ENCODE measurements at places on chromosomes 11 and 22.

DNA sequence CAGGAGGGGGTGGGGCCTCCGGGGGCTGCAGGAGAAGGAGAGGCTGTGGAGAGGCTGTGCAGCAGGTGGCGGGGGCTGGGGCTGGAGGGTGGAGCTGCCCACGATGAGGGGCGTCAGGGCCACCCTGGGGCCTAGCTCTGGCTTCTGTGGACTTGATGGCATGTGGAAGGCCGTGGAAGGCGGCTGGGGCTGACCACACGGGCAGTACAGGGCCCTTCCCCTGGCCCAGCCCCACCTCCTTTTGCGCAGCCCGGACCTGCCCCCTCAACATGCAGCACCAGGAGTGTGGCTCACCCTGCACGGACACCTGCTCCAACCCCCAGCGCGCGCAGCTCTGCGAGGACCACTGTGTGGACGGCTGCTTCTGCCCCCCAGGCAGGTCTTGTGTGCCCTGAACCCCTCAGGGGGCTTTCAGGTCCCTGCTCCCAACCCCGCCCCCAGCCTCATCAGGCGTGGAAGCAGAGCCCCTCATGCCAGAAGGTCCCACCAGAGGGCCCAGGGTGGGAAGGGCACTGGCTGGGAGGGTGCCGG lies 6.1 kb downstream of the MUC5B start:
- H3K36me3 ChIP-seq: no peaks in the 10 kb centered on the region
- no peaks in the 10 kb centered on the region for H3K27me3 ChIP-seq
- H3K27ac ChIP-seq: no peak overlapping the region
- DNase-seq: no peak
- no peak overlapping the region for H3K4me3 ChIP-seq

DNA sequence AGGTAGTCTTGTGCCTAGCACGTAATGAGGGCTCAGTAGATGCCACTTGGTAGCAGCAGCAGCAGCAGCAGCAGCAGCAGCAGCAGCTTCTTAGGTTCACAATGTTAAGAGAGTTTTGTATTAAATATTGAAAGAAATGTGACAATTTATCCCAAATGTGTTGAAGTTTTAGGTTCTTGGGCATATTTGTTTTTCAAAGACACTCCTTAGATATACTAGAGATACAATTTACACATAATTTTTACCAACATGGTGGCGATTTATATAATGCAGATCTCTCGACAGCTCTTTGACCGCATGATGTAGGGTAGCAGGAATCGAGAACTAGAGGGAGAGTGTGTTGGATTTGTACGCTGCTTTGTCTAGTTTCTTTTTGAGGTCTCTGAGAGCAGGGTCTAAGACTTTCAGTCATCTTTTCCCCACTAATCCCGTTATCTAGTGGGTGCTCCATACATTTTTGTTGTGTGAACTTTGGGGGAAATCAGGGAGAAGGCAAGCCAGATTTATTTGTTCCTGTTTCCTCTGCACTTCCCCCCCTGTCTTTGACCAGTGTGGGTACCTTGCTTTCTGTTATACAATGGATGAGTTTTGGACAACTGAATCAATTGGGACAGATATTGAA lies 1.4 kb downstream of the FDX1 start:
- peaks cover 42% of the 10 kb centered on the region for H3K4me1 ChIP-seq
- DNase-seq: no peak
- H3K4me3 ChIP-seq: peak overlapping the region; percentile 98
- H3K27ac ChIP-seq: peak overlapping the region; percentile 96

- H3K4me1 ChIP-seq: peaks cover 7% of the 10 kb centered on the region
- H3K27me3 ChIP-seq: no peaks in the 10 kb centered on the region
- H3K4me3 ChIP-seq: no peak overlapping the region
- no peak overlapping the region for H3K27ac ChIP-seq
- peaks cover 3% of the 10 kb centered on the region for H3K36me3 ChIP-seq
- DNase-seq: no peak
These were observed 95.6 kb downstream of the CD44 start for GRCh38 chr11:35234460-35235156.

DNA sequence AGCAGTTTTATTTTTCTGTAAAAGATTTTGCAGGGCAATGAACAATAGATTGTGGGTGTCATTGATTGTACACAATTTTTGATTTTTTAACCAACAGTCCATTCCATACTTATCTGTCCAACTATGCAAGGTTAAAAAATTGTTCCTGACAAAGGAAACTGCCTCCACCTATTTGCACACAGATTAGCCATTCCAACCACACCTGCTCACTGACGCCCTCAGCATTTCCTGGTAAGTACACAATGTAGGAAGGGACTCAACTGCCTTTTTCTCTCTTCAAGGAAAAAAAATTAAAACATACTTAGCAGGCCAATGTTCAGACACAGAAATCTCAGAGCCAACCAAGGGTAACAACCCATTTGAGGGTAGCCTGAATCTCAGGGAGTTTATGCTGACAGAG lies 4.3 kb upstream of the FUT4 start:
- no peak overlapping the region for H3K4me3 ChIP-seq
- H3K36me3 ChIP-seq: no peaks in the 10 kb centered on the region
- no peak for DNase-seq
- peaks cover 10% of the 10 kb centered on the region for H3K27me3 ChIP-seq
- H3K4me1 ChIP-seq: peaks cover 10% of the 10 kb centered on the region
- no peak overlapping the region for H3K27ac ChIP-seq

GRCh38 chr11:43922295-43922648 lies 20.2 kb upstream of the C11orf96 start:
- H3K27ac ChIP-seq: no peak overlapping the region
- no peak for DNase-seq
- H3K4me1 ChIP-seq: peaks cover 21% of the 10 kb centered on the region
- no peaks in the 10 kb centered on the region for H3K27me3 ChIP-seq

GRCh38 chr11:66489636-66490035 lies 9.4 kb downstream of the DPP3 start:
- no peak overlapping the region for H3K4me3 ChIP-seq
- H3K36me3 ChIP-seq: peaks cover 6% of the 10 kb centered on the region
- H3K4me1 ChIP-seq: no peaks in the 10 kb centered on the region
- no peak for DNase-seq
- H3K27ac ChIP-seq: no peak overlapping the region

GRCh38 chr11:72439455-72439854 lies 5.1 kb upstream of the CLPB start:
- DNase-seq: no peak
- no peaks in the 10 kb centered on the region for H3K36me3 ChIP-seq
- H3K27ac ChIP-seq: no peak overlapping the region
- peaks cover 2% of the 10 kb centered on the region for H3K27me3 ChIP-seq

DNA sequence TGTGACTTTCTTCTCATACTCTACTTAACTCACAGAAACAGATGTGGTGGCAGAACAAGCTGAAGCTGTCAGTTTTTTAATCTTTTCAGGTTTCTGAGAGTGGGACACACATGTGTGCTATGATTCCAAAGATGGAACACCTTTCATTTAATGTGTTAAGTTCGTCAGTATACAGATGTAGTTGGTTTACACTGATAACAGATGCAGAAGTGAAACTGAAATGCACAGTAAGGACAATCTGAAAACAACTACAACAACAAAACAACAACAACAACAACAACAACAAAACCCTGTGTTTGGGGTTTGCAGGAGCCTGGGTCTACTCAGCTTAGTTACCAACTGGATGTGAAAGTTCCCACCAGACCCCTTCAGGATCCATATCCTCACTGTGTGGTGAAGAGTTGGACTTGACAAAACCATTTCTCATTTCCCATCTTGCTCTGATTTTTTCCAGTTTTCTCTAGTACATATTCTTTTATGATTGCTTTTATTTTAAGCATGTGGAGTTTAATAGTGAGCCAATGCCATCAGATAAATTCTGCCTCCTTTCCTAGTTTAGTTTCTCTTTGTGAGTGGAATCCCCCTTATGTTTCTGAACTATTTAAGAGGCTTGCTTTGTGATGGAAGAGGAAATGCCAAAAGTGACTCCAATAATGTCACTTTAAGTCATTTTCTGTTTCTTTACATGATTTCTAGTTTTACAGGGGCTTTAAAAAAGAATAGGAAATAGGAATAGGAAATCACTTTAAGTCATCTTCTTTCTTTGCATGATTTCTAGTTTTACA lies 47.8 kb downstream of the ARHGAP42 start:
- H3K4me1 ChIP-seq: peaks cover 45% of the 10 kb centered on the region
- H3K36me3 ChIP-seq: peaks cover 3% of the 10 kb centered on the region
- no peaks in the 10 kb centered on the region for H3K27me3 ChIP-seq
- DNase-seq: no peak
- no peak overlapping the region for H3K27ac ChIP-seq

- H3K4me1 ChIP-seq: peaks cover 6% of the 10 kb centered on the region
- H3K27me3 ChIP-seq: peaks cover 5% of the 10 kb centered on the region
- H3K4me3 ChIP-seq: no peak overlapping the region
- DNase-seq: no peak
- peak overlapping the region; percentile 19 for H3K27ac ChIP-seq
- H3K36me3 ChIP-seq: no peaks in the 10 kb centered on the region
These were observed 104.5 kb downstream of the CHST1 start for GRCh38 chr11:45560913-45561281.

DNA sequence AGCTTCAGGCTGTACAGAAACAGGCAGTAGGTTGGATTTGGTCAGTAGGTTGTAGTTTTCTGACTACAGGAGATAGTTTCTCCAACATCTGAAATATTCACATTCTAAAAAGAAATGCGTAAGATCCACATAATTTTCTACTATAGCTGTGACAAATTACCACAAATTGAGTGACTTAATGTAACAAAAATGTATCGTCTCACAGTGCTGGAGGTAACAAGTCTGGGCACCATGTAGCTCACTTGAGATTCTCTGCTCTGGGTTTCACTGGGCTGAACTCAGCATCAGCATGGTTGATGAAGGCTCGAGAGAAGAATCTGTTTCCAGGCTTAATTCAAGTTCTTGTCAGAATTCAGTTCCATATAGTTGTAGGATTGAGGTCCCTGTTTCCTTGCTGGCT lies 350.9 kb upstream of the CCDC179 start:
- H3K4me1 ChIP-seq: no peaks in the 10 kb centered on the region
- no peak overlapping the region for H3K27ac ChIP-seq
- no peak for DNase-seq

- no peak for DNase-seq
- H3K27ac ChIP-seq: no peak overlapping the region
- peaks cover 29% of the 10 kb centered on the region for H3K36me3 ChIP-seq
- H3K4me3 ChIP-seq: no peak overlapping the region
These were observed 113.6 kb downstream of the DYNC2H1 start for GRCh38 chr11:103222806-103223205.

DNA sequence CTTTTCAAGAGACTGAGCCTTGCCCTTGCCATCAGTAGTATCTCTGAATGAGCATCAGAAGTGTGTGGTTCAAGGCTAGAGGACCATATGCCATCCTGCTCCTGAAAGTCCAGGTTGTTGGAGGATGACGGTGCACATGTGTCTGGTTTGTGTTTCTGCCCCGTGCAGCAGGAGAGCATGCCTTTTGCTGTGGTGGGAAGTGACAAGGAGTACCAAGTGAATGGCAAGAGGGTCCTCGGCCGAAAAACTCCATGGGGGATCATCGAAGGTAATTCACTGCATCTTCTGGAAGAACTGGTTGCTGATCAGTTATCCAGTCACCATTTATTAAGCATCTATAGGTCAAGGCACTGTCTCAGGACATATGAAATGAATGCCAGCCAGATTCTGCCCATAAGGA lies 6.1 kb upstream of the WBP2NL start:
- no peak overlapping the region for H3K4me3 ChIP-seq
- no peaks in the 10 kb centered on the region for H3K4me1 ChIP-seq
- no peaks in the 10 kb centered on the region for H3K27me3 ChIP-seq
- no peak for DNase-seq
- H3K36me3 ChIP-seq: peaks cover 18% of the 10 kb centered on the region

DNA sequence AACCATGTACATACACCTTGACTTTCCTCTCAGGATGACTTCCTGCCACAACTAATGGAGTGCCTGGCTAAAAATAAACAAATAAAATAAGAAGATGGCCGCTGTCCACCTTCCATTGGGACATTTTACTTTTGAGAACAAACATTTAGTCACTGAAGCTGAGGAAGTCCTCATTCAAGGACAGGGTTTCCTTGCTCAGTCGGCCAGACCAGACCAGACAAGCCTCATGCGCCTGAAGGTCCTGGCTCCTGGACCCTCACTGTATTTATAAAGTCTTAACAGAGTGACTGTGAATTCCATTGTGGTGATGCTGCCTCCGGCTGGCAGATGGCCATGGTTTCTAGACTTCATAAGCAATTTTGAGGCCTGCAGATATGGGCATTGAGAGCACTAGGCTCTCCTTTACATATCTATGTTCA lies 114.5 kb downstream of the MAML2 start:
- DNase-seq: no peak
- no peaks in the 10 kb centered on the region for H3K27me3 ChIP-seq
- peaks cover 7% of the 10 kb centered on the region for H3K36me3 ChIP-seq
- no peak overlapping the region for H3K4me3 ChIP-seq
- H3K27ac ChIP-seq: no peak overlapping the region

DNA sequence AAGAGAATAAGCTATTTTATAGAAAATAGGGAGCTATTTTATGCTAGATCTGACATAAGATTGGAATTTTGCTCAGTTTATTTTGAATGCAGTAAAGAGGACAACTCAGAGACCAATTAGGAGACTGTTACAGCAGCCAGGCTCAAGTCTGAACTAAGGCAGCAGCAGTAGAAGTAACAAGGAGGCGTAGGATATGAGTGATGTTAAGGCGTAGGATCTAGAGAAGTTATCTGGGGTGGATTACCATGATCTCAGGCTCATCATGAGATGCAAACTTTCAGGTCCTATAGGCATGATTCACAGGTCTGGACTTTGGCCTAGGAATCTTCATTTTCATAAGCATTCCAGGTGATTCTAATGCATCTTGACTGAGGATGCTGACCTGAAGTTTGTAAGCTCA lies 108.9 kb upstream of the BLID start:
- H3K27me3 ChIP-seq: no peaks in the 10 kb centered on the region
- H3K4me3 ChIP-seq: no peak overlapping the region
- H3K4me1 ChIP-seq: no peaks in the 10 kb centered on the region
- H3K36me3 ChIP-seq: no peaks in the 10 kb centered on the region
- no peak overlapping the region for H3K27ac ChIP-seq

- H3K27me3 ChIP-seq: peaks cover 7% of the 10 kb centered on the region
- no peak for DNase-seq
- H3K4me1 ChIP-seq: peaks cover 66% of the 10 kb centered on the region
- H3K4me3 ChIP-seq: peak overlapping the region; percentile 92
These were observed 3.7 kb downstream of the RPL27A start for GRCh38 chr11:8686325-8686724.

DNA sequence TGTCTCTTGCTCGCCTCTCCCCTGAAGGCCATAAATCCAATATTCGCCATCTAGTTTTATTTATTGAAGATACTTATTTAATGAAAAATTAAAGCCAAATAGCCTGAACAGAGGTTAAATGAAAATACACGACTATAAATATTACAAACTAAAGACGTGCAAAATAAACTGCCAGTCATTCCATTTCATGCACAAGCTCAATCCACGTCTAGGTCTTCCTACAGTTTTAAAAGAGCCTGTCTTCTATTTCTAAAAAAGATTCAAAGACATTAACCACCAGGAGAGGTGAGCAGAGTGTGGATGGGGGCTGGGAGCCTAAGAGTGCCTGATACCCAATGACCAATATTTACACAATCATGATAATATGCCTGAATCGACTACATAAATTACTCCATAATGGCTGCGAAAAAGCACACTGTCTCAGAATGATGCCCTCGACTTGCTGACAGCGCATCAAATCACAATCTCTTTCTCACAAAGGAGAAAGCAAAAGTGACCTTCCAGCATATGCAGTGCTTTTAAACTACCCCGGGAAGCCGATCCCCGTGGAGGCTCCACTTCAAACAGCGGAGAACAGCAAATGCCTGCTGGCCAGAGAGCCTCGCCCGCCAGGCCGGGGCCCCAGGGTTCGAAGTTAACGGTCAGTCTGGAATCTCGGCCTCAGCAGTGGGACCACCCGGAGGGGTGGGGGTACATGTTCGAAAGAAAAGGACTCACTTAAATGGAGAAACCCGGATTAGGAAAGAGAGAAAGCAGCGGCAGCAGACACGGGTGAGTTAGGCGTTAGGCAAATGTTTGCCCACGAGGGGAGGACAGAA lies 1.7 kb downstream of the FCHSD2 start:
- H3K36me3 ChIP-seq: no peaks in the 10 kb centered on the region
- peaks cover 38% of the 10 kb centered on the region for H3K4me1 ChIP-seq
- peaks cover 2% of the 10 kb centered on the region for H3K27me3 ChIP-seq
